ENCODE measurements at places on chromosomes 3 and 15. TPM values are rescaled to one million over a fixed set of nuclear protein-coding genes. Genes with fewer than 3 reads are reported as not detected.

- DNase-seq: no peak
Observed at GRCh38 chr3:140898340-140899180, 43.1 kb upstream of the SLC25A36 start.

ZSCAN29 gene
- 23.2 TPM for total RNA-seq

- DNase-seq: no peak
Observed at GRCh38 chr15:39586387-39587095, 5.7 kb downstream of the THBS1 start.

DNA sequence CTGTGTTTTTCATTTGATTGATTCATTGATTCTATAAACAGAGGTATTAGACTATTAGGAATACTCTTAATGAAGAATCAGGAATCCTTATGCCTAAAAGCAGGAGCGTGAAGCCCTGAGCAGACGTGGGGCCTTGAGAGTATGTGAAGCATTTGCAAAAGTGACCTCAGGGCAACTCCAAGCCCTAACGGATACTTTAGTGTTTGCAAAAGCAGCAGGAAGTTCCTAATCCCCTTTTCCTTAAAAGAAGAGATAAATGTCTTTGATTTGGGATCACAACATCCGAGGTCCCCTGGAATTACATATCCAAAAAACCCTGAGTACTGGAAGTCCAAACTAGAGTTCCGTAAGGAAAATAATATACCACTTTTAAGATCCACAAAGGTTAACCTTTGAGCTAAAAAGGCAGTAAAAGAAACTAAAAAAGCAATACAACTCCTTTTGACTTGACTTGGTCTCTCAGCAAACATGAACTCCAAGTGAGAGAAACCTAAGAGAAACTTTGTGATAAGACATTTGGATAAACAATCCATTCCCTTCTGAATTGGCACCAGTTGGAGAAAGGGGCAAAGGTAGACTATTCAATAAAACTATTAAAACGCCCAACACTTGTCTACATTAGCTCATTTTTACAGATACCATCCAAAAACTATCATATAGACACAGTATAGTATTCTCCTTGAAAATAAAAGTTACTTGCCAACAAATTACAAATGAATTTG, 27.4 kb downstream of the PRTG start:
- DNase-seq: no peak

GOLGA6D gene
- not detected for total RNA-seq

SPTBN5 gene
- total RNA-seq: 0.17 TPM

ECE2 gene
- total RNA-seq: 0.45 TPM

HACL1 gene
- total RNA-seq: 19.3 TPM

GRCh38 chr15:87604857-87605446, 651.6 kb downstream of the NTRK3 start:
- DNase-seq: no peak

DNA sequence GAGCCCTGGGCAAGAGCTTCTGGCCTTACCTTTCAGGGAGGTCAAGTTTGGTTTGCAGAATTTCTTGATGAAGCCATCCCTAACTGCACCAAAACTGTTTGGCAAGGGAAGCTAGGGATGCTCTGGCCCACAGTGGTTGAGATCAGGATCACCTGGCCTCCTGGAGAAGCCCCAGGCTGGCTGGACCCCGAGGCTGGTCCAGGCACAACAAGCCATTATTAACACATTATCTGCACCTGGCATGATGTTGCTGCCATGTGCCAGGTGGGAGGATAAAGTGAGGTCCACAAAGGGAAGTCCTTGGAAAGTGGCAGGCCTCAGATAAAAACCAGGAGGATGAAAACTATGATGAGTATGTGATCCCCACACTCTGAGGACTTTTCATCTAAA, 35.9 kb upstream of the DUSP7 start:
- DNase-seq: no peak
